Fibroblast of gingiva (primary cell): ENCODE measurements at places on chromosomes 2 and 18.

GRCh38 chr18:9918016-9918680 is 4.3 kb downstream of the VAPA start:
- no peak for DNase-seq

DNA sequence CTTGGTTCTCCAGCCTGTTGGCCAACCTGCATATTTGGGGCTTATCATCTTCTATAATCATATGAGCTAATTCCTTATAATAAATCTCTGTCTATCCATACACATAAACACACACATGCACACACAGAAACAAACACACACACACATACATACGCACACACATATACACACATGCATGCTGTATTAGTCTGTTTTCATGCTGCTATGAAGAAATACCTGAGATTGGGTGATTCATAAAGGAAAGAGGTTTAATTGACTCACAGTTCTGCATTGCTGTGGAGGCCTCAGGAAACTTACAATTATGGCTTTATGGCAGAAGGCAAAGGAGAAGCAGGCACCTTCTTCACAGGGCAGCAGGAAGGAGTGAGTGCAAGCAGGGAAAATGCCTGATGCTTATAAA is 707.4 kb upstream of the CDH2 start:
- no peak for DNase-seq

DNA sequence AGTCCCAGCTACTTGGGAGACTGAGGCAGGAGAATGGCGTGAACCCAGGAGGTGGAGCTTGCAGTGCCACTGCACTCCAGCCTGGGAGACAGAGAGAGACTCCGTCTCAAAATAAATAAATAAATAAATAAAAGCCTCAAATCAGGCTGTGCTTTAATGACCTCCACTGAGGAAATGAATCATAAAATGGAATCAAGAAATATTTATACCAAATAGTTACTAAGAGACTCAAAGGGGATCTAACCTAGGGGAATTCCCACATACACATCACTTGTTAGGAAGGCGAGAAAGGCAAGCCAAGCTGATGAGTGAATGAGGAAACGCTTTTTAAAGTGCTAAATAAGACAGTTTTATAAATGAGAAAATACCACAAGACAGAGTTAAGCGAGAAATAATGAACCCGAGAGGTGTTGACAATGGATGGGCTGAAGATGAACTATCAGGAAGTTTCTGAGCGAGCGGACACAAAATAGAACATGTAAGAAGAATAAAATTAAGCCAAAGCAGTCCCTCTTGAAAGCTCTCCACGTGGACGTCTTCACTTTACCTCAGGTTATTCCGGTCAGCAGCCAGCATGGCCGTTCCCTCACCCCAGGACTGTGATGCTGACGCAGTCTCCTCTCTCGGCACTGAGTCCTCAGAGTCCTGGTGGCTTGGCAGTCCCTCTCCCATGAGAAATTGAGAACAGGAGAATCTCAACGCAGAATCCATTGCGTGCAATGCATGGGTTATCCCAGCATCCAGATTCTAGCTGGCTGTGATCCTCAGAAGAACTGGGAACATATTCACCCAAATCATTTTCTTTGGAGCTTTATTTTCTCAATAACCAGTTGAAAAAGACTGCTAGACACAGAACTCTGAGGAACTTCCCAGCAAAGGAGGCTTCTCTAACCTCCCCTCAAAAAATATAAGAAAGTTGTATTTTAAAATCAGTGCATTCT is 22.3 kb downstream of the PXDN start:
- peak; percentile 69 for DNase-seq

GRCh38 chr2:73830871-73831401 is 2.2 kb downstream of the STAMBP start:
- peak; percentile 69 for DNase-seq

DNA sequence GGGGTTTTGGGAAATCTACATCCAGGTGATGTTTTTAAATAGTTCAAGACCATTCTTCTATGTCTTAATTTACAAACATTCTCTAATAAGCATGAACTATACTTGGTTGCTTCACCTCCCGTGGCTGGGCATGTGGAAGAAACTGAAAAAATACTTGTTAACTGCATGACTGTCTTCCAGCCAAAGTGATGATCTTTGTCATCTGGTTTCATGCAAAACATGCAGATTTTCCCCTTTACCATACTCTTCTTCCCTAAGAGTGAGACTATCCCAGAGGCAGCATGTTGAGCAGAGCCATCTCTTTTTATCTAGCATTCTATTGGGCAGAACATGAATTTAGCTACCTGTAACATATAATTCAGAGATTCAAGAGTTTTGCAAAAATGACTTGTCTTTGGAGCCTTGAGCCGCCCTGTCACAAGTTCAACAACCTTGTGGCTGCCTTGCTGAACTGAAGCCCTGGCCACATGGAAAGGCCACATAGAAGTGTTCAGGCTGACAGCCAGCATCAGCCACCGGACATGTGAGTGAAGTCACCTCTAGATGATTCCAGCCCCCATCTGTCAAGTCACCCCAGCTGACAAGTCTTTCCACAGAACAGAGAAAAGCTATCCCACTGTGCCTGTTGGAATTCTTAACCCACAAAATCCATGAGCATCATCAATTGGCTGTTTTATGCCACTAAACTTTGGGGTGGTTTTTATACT is 142.8 kb downstream of the ANKRD44 start:
- no peak for DNase-seq

DNA sequence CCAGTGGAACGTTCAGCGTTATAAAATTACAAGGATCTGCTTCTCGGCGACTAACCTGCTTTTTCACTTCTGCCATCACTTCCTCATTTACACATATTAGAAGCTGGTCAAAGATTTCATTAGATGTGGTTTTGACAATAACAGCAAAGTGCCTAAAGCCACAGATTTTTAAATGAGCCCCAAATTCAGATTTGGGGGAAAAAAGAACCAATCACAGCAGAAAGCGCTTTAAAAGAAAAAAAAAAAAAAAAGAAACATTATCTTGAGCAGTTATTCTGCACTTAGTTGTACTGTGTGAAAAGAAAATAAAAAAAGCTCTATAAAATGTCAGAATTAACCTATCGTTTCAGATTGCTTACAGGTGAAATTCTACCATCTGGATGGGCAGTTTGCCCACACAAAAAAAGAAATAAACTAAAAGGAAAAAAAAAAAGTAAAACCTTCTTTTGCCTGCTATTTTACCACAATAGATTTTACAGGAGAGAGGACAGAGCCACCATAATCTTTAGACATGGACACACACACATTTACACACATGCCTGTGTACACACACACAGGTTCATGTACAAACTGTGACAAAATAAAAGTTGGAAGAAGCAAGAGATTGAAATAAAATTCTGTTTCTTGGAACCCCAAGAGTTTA is 167.2 kb downstream of the TCF4 start:
- no peak for DNase-seq

DNA sequence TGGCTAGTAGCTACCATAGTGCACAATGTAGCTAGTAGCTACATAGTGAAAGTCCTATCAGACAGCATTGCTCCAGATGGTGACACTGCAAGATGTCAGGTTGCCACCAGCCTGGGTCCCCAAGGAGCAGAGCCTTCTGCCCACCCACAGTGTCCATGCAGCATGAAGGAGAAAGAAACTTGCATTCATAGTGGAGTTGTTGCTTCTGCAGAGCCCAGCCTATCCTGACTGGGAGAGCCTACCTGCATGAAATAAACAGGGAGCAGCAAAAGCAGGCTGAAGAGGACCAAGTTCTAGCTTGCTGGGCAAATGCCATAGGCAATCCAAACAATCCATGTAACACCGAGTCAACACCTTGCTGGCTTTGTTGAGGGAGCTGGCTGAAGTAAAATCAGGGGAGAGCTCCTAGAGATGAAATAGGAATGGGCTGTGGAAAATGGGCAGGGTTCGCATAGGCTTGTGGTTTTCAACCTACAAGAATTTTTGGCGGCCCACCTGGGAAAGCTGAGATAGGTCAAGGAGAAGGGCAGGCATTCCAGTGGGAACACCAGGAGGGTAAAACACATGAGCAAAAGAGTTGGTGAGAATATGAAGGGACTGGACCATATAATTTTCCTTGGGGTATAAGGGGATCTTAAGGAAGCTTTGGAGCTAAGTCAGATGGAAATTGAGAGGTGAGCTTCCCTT is 195.8 kb downstream of the CYP26B1 start:
- DNase-seq: no peak

GRCh38 chr18:48570313-48570712 is 31.5 kb downstream of the CTIF start:
- no peak for DNase-seq

DNA sequence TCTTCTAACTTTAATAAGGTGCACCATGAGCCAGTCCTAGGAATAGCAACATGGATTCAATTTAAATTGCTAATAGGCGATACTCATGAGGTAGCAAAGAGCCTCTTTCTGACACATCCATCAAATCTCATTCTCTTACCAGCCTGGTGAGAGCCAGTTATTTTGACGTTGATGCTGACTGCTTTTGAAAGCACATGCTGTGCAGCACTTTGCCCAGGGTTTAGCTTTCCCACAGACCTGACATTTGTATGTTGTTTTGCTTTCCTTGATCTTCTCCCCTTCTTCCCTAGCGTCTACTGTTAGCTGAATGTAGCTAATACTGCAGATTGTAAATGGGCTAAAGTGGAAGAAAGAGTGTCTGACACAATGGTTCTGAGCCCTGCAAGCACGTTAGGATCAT is 101.1 kb upstream of the CCDC85A start:
- DNase-seq: no peak

DNA sequence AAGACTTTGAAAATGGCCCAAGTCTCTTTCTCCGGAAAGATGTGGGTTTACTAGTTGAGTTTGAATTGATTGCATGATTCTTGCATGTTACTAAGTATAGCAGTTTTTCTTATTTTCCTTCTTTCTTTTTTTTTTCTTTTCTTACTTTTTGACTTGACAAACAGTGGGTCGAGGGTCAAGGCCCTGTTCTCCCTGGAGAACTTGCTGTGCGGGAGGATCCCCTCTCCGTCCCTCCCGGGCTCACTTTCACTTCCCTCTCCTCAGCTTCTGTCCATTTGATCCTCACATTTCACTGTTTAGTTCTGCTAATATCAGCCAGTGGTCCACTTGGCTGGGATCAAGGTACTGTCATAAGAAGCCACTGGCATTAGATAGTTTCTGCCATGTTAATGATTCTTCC is 767.4 kb downstream of the TDRD15 start:
- DNase-seq: no peak

- DNase-seq: no peak
These were observed 55.9 kb upstream of the RPE start for GRCh38 chr2:209946539-209946938.

DNA sequence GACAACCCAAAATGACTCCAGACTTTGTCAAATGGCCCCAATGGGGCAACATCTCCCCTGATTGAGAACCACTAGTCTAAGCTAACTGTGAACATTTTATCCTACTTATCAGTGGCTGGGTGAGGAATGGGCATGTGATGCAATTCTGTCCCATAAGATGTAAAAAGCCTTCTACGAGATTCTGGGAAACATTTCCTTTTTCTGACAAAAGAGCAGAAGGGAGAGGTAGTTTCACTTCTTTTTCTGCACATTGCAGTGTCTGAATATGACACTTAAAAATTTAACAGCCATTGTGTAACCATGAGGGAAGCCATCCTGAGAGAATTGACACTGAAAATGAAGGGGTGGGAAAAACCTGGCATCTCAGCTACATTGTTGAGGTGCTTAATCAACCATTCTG is 17.3 kb upstream of the MARCHF4 start:
- DNase-seq: no peak

DNA sequence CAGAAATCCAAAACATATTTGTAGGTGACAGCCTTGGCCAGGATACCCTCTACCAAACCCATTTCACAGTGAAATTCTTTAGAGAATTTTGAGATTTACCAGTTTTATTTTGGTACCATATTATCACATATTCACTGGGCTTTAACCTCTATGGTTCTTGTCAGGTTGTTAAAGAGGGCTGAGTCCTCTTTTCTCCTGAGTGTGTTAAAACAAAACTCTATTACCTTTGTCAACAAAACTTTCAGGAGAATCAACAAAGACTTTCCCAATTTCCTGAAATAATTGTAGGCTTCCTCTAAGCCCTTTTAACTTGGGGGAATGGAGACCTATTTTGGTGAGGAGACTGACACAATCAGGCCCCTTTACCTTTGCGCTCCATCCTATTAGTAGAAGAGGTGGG is 155.2 kb downstream of the TRABD2A start:
- no peak for DNase-seq

GRCh38 chr2:232434091-232434490 is 21.9 kb upstream of the ALPI start:
- DNase-seq: no peak

DNA sequence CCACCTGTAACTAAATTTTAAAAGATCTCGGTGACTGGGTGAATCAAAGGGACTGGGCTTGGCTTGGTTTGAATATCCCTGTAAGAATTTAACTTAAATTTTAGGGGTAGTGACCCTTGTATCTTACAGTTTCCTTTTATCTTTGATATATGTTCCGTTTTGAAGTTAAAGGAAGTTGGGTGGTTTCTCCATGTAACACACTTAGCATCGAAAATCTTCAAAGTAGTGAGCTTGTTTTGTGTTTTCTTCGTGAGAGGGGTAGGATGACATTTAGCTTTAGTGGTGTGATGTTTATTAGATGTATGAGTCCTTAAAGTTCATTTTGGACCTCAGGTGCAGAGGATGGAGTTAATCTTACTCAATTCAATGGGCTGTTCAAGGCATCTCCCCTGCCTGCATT is 1.6 kb downstream of the WDR7 start:
- no peak for DNase-seq

DNA sequence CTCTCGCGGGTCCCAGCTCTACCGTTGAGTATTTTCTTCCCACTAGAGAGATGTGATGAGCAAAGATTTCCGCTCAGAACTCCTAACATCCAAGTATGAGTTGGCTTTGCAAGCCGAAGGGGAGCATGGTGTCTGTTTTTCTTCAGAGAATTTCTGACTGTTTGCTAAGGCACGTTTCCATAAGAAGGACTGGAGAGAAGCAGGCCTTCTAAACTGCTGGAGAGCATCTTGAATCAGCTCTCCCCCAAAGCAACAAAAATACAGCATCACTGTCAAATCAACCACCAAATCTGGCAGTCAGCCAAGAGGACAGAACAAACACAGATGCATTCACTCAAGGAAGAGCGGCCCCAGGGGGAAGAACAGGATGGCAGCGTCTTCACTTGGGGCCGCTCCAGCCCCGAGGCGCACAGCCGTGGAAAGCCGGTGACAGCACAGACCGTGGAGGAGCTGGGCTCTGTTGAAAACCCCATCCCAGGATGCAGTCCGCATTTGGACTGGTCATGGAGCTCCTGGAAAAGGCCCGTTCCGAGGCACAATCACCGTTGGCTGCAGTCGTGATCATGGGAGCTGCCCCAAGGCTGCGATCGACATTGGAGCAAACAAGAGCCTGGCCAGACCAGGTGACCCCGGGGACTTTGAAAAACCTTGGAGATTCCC is 101.4 kb downstream of the NFATC1 start:
- peak; percentile 77 for DNase-seq

- no peak for DNase-seq
These were observed 246.2 kb downstream of the SOCS6 start for GRCh38 chr18:70535041-70535440.

DNA sequence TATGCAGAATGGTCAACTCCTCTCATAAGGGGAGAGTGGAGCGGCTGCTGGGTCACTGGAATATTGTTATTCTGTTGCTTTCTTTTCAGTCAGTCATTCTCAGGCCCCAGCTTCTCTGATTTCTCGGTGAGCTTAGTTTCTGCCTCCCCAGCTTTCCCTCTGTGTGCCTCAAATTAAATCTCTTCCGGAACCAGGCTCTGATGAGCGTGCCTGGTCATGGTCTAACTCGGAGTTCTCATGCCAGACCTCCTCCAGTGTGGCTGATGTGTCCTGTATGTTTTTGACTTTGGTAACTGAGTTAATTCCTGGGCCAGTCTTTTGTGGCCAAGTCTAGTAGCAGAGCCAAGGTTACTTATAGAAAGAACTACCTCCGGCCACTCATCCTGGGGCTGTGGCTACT is 4.9 kb upstream of the STK11IP start:
- no peak for DNase-seq
